Stimulated activated CD4-positive, alpha-beta T cell treated with anti-CD3 and anti-CD28 coated beads, TNF-alpha, amount 100 ng/mL, for 1 hour (primary cell): ENCODE measurements at places on chromosomes 1 and 21.

GRCh38 chr1:93483200-93483599, 35.3 kb downstream of the FNBP1L start:
- DNase-seq: no peak

DNA sequence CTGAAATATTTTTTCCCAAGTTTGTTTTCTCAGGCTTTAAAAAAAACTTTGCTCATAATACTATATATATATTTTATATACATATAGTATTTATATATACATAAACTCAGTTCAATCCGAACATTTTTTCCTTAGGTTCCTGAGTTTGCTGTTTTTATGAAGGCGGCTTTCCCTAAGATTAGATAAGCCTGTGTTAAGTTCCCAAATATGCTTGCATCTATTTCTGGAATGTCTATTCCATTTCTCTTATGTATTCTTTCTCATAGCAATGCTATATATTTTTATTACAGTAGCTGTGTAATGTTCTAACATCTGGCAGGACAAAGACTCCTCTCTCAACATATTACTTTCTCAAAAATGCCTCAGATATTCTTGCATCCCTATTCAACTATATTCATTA, 45.9 kb downstream of the ADSS2 start:
- DNase-seq: no peak

DNA sequence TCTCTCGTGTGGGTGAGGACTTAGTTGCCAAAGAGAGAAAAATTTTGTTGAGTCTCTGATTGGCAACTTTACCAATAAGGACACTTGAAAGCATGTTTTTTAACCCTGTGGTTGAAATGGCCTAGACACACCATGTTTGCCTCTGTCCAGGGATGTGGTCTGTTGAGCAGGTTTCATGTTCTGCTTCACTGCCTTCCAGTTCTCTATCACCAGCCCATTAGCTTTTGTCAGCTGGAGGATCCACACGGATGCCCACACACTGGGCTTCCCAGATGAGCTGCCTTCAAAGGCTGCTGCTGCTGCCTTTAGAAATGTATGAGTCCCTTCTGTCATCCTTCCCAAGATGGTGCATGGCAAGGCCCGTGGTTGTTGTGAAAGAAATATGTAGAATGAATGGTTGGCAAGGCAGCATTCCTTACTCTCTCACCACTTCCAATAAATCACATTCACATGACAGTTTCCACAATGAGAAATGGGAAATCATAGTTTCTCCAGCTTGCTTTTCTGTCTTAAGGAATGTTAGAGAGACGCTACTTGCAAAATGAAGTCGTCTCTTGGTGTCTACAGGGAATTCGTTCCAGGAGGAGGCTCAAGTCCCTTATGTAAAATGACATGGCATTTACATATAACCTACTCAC, 108.2 kb upstream of the SLC35F3 start:
- no peak for DNase-seq

GRCh38 chr21:29312981-29313380, 14.3 kb downstream of the BACH1 start:
- DNase-seq: no peak

DNA sequence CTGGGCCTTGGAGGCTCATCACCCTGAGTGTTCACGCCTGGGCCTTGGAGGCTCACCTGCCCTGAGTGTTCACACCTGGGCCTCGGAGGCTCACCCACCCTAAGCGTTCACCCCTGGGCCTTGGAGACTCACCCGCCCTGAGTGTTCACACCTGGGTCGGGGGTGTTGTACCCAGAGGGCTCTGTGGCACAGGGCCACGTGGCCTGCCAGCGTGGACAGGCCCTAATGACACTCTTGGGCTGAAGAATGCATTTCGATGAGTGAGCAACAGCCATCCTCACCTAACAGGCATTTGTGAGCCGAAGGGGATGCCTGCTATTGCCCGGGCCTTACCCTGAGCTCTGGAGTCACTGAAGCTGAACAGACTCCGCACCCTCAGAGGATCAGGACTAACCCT, 17.5 kb downstream of the SLC19A1 start:
- DNase-seq: no peak

GRCh38 chr1:9886092-9886742, 23.9 kb downstream of the CTNNBIP1 start:
- DNase-seq: no peak

GRCh38 chr1:114040273-114041015, 61.2 kb downstream of the OLFML3 start:
- no peak for DNase-seq

GRCh38 chr1:59903141-59903754, 23.3 kb downstream of the CYP2J2 start:
- no peak for DNase-seq

DNA sequence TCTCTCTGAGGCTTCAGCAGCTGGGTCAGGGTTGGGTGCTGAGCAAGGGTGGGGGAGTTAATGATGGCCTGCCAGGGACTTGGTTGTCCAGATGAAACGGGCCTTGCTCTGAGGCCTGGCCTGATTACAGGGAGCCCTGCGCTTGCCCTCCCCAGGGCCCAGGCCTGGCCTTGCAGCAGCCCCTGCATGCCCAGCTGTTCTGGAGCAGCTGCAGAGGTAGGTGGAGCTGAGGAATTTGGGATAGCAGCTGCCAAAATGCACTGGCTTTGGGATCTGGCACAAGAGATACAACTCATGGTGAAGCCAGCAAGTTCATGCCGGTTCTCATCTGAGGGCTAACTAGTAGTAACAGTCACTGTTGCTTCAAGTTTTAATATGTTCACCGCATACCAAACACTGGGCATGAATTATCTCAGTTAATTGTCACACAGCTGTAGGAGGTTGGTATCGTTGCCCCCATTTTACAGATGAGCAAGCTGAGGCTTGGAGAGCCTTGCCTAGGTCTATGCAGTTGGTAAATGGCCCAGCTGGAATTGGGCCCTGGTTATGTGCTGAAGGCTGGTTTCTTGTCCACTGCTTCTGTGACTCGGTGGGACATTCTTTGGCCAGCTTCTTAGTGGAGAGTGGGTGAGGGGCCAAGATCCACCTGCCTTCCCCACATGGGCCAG, 7.3 kb upstream of the SERINC2 start:
- no peak for DNase-seq

DNA sequence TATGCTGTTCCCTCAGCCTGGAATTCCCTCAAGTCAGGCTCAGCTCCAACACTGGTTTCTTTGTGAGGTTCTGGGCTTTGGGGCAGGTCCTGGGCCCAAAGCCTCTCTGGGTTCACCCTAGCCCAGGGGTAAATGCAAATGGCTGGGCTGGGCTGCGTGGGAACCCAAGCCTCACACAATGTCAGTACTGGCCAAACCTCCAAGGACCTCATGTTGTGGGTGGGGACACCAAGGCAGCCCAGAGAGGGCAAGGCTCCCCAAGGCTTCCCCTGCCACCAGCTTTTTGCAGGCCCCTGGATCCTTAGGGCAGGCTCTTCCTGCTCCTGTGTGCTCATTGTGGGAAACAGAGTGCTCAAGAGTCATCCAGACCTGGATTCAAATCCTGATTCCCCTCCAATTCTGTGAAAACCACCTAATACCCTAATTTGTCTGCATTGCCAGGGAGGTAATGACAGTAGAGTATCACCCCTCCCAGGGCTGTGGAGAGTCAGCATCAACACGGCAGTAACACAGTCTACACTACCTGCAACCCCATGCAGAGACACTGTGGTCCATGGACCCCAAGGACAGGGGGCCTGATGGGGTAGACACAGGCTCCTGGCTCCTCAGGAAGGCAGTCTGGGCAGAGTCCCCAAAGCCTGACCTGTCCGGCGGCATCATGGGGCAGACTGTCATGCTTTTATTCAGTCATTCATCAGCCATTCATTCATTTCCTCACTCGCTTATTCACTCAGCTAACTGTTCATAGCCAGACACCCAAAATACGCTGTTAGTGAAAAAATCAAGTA, 85.7 kb downstream of the DMRTB1 start:
- DNase-seq: no peak

DNA sequence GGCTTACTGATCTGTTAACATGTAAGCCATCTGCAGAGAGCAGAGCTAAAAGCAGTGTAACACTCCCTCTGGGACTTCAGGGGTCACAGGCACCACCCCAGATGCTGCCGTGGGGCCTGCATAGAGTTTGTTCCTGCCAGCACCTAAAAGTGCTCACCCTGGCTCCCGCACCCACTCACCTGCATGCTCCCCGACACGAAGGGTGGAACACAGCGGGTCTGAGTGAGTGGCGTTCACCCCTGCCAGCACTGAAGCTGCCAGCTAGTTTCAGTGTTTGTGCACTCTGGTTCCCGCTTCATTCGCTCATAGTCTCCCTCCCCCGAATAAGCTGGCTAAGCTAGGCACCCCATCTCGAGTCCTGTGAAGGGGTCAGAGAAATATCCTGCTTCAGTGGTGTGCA, 1681.0 kb downstream of the NCAM2 start:
- no peak for DNase-seq

- no peak for DNase-seq
Measured at GRCh38 chr1:200729863-200730262, 8.8 kb upstream of the CAMSAP2 start.

DNA sequence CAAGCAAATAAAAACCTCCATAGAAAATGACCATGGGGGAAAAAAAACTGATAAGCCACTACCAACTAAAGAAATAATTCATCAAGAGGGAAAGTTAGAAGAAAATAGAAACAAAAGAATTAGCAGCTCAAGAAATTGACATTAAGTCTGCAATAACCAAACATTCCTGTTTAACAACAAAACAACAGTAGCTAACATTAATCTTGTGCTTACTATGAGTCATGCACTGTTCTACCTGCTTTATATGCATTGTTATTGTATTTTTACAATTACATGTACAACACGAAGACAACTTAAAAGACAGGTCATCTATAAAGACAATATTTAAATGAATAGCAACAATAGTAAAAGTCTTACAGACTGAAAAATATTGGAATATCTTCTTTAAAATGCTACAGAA, 34.4 kb upstream of the LRRC7 start:
- DNase-seq: no peak

GRCh38 chr1:12327566-12327965, 97.7 kb downstream of the VPS13D start:
- no peak for DNase-seq

DNA sequence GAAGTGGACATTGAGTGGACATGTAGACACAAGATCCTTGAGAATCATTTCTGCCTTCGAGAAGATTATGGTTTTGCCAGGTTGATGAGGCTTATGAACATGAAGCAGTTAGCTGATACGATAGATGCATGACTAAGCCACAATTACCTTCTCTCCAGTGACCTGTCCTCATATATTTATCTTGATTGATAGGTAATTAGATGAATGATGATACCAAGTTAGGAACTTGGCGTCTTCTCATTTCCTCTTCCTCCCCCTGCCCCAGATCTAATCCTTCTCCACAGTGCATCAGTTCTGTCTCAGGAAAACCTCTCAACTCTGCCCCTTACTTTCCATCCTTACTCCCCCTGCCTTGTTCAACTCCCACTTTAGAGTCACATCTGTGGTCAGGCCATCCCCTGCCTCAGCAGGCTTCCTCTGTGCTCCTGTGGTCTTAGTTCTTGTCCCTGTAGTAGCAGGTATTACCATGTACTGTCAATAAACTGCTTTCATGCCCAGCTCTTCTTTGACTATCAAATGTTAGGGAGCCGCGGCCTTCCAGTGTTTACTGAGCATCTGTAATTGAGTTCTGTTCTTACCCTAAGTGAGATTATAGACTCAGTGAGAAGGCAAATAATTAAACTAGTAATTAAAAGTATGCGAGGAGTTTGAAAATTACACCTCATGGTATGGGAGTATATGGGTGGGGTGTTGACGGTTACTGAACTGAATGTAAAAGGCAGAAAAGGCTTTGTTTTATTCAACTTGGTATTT, 5.1 kb downstream of the ST6GALNAC3 start:
- no peak for DNase-seq

DNA sequence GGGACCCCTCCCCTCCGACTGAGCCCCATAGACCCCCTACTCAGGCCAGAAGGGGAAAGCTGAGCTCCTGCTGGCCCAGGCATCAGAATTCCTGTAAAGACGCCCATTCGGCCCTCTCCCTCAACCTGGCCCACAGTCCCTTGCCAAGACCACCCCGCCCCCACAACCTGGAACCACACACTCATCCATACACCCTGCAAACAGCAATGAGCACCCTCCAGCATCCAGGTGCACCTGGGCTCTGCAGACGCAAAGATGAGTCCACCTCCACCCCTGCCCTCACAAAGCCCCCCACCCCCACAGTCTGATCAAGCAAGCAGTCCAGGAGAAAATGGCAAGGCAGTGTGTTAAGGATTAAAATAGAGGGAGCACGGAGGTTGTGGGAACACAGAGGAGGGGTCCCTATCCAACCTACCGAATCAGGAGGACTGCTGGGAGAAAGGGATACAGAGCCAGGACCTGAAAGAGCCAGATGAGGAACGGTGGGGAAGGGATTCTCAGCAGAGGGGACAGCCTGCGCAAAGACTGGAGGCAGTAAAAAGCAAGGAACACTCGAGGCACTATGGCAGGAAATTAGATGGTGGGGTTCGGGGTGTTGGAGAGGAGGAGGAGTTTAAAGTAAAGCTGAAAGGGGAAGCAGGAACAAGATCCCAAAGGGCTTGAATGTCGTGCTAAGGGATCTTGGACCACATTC, 67.3 kb upstream of the LAPTM5 start:
- DNase-seq: no peak

- DNase-seq: no peak
Measured at GRCh38 chr1:86530211-86530845, 16.6 kb upstream of the CLCA4 start.
